Stimulated activated CD4-positive, alpha-beta T cell treated with anti-CD3 and anti-CD28 coated beads, Interleukin-4, amount 100 ng/mL, for 24 hours (primary cell): ENCODE measurements at places on chromosomes 1 and 21.

GRCh38 chr1:8540971-8541370 is 223.1 kb downstream of the SLC45A1 start:
- DNase-seq = no peak

- DNase-seq = no peak
Measured at GRCh38 chr1:164861632-164862031, 302.6 kb downstream of the PBX1 start.

DNA sequence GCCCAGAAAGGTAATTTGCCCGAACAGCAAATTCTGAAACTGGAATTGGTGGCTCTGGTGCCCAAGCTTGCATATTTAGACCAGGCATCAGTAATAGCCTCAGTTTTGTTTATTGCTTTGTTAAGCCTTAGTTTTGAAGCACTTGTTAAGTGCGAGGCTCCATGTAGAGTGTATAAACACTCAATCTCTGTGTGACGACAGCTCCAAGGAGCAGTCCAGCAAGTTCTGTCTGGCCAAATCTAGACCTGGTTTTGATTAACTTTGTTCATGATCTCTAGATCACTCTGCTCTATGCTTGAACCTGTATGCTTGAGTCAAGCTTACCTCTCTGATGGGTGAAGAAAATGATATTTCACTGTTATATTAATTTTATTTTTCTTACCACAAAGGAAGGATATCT is 37.4 kb downstream of the DOP1B start:
- no peak for DNase-seq

DNA sequence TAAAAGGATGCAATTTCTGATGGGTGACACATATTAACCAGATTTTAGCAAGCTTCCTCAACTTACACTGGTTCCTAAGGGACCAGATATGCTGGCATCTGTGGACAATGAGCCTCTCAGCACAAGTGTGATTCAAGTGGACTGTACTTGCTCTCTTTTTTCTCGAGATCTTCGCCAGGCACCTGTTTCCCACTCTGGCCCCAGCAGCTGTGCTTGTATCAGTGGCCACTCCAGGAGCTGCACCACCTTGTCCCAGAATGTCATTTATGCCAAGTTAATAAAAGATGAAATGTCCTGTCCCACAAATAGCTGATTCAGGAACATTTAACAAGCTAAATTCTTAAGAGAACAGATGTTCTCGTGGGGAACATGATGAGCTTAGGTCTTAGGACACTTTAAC is 14.6 kb downstream of the C1orf198 start:
- DNase-seq = no peak

DNA sequence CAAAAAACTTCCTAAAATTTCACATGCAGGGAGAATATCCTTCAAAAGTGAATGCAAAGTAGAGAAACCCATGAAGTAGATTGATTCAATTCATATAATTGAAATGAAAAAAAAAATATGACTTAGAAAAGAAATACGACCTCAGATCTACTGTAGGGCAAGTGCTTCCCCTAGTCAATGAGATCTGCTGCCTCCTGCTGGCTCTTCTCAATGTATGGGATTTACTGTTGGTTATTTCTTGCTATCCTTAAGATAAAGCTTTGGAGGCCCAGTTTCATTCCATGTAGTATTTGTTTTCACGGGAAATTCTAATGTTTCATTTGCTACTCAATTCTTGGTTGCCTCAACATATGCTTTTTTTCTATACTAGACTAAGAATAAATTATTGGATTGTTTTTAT is 46.2 kb downstream of the ZNF648 start:
- no peak for DNase-seq

DNA sequence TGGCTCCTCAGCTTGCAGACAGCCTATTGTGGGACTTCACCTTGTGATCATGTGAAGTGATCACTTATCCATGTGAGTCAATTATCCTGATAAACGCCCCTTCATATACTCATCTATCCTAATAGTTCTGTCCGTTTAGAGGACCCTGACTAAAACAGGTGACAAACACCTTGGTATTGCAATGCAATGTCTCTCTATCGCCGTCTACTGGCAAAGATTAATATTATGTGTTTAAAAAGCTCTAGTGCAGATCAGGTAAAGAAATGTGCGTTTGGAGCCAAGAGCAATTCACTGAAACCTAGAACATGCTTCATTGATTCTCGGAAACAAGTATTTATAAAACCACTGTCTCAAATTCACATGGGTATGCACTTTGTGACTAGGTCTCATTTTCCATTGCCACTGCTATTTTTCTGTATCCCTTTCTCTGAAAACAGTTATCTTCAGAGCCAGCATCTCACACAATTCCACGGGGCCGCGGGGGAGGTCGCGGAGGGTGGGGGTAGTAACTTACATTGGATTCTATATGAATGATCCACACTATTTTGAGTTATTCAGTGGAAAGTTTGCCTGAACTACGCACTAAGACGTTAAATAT is 554.6 kb upstream of the NCAM2 start:
- no peak for DNase-seq

DNA sequence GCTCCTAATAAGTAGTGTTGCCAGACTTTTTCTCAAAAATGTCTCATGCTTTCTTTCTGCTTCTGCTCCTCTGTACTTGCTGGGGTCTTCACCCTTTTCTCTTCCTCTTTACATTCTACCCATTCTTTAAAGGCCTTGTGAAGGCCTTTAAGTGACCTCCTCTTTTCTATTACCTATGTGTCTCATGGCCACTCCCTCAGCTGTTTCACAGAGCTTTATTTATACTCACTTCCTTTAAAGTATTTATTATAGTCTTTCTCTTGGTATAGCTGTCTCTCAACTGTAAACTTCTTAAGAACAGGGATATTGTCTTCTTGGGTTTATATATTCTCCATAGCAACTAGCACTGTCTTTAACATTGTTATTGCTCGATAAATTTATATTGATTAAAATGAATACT is 792 bp downstream of the GOLPH3L start:
- DNase-seq = no peak

GRCh38 chr1:23559985-23560741 is 862 bp upstream of the ID3 start:
- DNase-seq = no peak

DNA sequence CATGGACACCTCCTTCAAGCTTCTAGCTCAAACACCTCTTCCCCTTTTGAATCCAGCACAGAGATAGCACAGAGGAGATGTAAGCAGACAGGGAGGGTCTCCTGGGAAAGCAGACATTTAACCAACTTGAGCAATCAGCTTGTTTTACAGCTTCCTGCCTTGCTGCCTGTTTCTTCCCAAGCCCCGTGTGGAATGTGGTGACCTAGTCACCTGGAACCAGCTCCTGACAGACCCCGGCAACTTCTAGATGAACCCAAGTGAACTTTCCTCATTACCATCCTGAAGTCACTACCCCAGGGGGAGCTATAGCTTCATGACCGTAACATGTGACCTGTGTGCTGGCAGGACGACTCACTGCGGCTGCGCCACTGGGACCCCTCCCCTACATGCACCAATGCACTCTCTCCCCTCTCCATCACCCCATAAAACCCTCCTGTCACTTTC is 24.1 kb upstream of the TTF2 start:
- DNase-seq = no peak

DNA sequence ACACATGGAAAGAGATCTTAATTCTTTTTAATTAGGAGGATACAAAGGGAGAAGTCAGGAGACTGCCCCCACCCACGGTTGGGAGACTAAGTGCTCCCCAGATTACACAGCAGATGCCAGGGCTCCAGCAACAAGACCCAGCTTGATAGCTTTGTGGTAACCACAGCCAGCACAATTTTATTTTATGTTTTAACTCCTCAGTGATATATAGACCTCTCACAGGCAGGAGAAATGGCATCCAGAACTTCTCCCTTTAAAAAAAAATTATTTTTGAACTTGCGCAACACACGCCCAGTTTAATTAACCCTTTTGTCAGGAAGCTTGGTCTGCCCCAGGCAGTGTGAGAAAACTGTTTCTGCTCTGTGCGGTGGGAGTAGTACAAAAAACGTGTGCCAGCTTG is 62.6 kb upstream of the ACOT11 start:
- no peak for DNase-seq

GRCh38 chr1:205536759-205537361 is 32.4 kb downstream of the CDK18 start:
- no peak for DNase-seq

DNA sequence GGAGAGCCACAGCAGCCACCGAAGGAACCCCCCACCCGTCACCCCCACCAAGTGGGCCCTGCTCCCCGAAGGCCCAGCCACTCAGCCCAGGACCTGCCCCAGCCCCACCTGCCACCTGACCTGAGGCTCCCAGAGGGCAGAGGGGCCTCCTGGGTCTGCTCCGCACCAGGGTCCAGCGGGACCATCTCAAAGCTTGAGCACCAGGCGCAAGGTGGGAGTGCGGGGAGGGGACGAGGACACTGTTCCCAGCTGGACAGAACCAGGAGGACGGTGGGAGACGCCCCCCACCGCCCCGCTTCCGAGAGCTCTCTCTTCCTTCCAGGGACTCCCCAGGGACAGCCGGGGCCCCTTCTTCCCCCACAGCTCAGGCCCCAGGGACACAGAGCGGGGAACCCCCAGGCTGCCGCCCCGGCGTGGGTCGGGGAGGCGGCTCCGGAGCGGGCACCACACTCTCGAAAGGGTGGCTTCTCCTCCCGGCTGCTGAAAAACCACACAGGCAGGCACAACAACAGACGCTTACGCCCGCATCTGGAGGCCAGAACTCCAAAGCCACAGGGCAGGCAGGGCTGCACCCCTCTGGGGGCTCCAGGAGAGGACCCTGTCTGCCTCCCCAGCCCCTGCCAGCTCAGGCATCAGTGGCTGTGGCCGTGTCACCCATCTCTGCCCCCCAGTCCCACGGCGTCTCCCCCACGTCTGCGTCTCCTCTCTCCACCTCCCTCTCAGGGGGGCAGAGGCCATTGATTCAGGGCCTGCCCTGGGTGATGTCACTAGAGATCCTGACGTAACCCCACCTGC is 1.9 kb upstream of the TTLL10 start:
- no peak for DNase-seq
